ENCODE measurements at places on chromosomes 12 and 14.

- DNase-seq = no peak
Measured at GRCh38 chr14:57533214-57533613, 39.6 kb upstream of the CCDC198 start.

DNA sequence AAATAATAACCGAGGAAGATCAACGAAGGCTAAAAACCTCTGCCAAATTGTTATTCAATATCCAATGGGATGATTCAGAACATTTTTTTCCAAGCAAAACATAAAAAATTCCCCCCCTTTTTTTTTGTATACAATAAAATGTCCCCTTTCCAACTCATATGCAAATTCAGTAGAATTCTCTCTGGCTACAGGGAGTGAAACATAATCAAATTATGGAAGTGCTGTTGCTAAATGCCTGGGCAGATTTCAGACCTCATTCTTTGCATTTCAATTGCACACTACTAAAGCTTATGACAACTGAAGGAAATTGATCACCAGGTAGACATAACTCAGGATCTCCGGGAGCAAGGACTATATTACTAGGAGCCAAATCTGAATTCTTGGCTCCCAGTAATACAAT lies 51.0 kb downstream of the LMNTD1 start:
- no peak for DNase-seq

GRCh38 chr14:64502456-64502855 lies 1.2 kb downstream of the ZBTB25 start:
- no peak for DNase-seq

DNA sequence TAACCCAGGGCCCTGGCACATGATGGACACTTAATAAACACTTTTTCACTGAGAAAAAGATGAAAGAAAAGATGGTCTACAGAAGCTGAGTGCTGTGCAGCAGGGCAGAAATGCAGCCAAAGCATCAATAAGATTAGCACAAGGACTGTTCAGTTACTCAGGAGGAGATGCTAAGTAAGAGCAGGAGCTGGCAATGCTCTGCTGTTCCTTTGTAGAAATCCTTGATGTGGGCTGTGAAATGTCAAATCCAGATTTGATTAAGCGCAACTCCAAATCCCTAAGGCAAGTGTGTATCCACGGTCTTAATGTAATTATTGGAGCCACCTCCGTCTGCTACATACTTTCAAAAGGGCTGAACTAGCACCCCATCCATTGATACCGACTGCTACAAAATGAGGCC lies 151.8 kb upstream of the BTG1 start:
- DNase-seq = no peak

DNA sequence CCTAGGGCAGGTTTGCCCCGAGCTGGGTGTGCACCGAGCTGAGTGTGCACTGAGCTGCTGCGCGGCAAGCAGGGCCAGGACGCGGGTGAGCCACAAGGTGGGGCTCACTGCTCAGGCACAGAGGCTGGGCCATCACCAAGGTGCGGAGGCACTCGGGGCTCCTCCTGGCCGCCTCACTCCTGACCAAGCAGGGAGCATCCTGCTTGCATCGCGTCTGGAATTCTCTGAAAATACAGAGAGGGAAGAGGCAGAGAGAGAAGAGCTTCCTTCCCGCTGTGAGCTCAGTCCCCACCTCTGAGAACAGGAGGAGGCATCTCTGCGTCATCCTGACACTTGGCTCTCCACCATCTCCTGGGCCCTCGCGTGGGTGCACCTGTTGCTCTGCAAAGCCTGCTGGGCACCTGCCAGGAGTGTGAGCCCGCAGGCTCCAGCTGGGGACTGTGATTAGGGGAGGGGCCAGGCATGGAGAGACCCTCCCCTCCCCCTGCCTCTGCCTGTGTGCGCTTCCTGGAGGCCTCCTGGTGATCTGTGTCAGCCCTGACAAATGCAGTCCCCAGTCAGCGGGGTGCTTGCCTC lies 116.3 kb downstream of the GLT1D1 start:
- no peak for DNase-seq

DNA sequence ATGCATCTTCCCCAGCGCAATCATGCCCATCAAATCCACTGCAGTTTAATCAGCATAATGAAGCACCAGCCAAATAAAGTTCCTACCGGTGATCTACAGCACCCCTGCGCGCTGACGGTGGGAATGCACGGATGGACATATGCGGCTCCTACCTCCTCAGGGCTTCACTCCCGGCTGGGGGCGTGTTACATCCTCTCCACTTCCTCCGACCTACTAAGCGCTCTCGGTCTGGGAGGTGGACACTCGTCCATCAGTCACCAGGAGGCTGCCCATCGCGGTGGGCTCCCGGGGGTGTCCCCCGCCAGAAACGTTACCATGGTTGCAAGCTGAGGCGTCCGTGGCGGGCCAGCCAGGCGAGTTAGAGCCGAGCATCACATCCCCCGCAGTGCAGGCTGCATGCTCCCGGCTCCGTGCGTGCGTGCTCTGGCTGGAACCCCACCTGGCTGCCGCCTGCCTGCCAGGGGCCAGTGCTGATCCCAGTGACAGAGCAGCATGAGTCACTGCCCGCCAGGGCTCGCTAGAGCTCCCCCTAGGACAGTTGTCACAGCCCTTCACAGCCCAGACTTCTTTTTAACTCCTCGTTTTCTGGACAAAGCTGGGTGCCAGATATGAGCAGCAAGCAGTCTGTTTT lies 73.0 kb downstream of the CIT start:
- no peak for DNase-seq

DNA sequence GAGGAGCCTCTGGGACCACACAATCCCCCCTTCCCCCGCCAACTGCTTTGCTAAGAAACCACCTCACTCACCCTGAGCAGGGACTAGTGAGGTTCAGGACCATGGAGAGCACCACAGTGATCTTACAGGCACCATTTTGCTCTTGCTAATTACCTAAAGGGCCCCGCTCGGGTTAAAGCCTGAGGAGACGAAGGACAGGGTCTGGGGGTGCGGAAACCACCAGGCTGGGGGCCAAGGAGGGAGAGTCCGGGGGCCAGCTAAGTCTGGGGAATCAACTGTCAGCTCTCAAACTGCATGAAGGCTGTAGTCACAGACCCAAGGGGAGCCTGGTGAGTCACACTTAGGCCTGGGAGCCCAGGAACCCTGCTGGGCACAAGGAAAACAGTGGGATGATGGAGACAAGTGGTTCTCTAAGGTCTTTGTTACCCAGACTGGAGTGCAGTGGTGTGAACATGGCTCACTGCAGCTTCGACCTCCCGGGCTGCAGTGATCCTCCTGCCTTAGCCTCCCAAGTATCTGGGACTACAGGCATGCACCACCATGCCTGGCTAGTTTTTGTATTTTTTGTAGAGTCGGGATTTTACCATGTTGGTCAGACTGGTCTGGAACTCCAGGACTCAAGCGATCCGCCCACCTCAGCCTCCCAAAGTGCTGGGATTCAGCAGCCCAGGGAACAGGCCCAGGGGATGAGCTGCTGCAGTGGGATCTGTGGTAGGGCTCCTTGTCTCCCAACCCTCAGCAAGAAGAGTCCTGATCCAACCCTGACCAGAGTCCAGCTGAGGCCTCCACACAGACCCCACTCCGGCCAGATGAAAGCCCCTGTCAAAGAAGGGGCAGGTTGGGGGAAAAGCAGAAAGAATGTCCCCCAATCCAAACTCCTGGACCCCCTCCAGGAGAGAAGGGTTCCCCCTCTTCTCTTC lies 98.8 kb downstream of the CALM1 start:
- no peak for DNase-seq
